GM12891 (cell line): ENCODE measurements at places on chromosomes 3 and 15.

GRCh38 chr3:105401691-105402149 is 35.0 kb downstream of the ALCAM start:
- DNase-seq = no peak

DNA sequence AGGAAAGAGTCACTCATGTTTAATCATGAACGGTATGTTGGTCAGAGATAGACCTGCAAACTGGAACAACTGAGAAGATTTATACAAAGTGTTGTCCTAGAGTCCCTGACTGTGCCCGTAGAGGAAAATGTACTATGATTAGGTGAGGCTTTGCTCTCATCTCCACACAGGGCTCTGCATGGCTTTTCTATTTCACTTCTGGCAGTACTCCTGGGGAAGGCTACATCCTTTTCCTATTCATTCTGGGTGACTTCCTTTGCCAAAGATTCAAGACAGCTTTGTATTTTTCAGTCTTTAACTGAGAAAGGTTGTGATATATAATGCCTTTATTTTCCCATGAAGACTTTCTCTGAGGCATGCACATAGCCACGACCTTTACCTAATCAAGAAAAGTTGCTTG is 414.7 kb downstream of the ZBTB20 start:
- no peak for DNase-seq

GRCh38 chr15:97561529-97561928 is 399.0 kb upstream of the ARRDC4 start:
- no peak for DNase-seq

- no peak for DNase-seq
Observed at GRCh38 chr3:97823046-97824004, 1.5 kb downstream of the CRYBG3 start.
